Cardiac muscle cell (in vitro differentiated cells and primary cell): ENCODE measurements at places on chromosomes 12 and 14. TPM values are rescaled to one million over a fixed set of nuclear protein-coding genes. Genes with fewer than 3 reads are reported as not detected.

Gene OR4K1
- polyA plus RNA-seq = not detected in 2 replicates

Gene PTHLH
- 0.20 TPM in 1 of 2 replicates, not detected in the other for polyA plus RNA-seq

DNA sequence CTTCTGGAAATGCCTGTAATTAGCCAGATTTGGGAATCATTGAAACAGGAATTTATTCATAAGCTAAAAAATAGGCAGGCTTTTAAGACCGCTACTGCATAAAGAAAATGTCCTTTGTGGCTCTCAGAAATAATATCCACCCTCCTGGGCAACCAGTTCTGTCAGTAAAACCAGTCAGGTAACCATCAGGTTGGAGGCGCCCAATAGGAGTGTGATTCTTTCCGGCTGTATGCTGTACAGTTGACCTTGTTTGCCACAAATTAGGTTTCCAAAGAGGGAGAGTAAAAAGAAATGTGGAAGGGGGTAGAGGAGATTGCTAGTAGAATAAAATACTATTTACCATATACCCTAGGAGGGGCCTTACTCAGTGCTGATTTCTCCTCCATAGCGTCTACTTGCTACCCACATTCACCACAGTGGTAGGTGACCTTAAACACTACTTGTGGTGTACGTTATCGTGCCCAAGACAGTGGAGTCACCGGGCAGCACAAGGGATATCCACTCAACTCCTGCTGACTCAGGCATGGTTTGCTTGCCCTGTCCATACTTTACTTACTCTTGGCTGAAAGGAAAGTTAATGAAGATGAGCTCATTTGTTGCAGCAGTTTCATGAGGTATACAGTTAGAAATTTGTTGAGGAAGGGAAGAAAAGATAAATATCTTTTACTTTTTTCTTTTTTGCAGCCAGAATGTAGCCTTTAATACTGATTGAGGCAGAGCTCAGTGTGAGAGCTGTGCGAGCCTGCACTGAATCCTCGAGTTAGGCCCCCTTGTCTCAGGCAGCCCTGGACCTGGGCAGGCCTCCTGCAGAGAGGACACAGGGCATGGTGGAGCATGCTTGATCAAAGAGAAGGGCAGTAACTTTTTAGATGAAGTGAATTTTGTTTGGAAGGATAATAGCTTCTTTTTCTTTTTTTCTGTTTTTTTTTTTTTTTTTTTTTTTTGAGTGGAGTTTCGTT, 76.7 kb downstream of the DIP2B start:
- peak; percentile 61 for DNase-seq

- no peak for DNase-seq
Measured at GRCh38 chr12:2453076-2453760, 341.6 kb upstream of the FKBP4 start.

GRCh38 chr12:104276273-104277131, 27.0 kb upstream of the EID3 start:
- no peak for DNase-seq
